Skin of body (tissue), 3 donors: ENCODE measurements at places on chromosomes 2 and 18. TPM values are rescaled to one million over a fixed set of nuclear protein-coding genes. Genes with fewer than 3 reads are reported as not detected.

DNA sequence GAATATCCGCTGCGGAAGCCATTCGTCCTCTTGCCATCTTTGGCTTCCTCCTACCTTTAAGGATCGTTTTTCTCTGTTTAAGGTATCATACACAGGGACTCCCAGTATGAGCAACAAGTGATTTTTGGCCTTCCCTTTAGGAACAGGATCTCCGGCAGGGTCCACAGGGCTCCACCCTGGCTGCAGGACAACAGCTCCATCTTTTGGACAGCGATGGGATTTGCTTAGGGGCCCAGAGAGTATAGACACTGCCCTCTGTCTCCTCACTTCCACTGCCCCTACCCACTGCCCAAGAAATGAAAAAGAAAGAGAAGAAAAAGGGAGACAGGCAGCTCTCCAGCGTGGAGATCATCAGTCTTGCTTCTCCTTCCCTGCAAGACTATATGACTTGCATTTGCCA is 224.5 kb downstream of the UXS1 start:
- no peak for DNase-seq

DNA sequence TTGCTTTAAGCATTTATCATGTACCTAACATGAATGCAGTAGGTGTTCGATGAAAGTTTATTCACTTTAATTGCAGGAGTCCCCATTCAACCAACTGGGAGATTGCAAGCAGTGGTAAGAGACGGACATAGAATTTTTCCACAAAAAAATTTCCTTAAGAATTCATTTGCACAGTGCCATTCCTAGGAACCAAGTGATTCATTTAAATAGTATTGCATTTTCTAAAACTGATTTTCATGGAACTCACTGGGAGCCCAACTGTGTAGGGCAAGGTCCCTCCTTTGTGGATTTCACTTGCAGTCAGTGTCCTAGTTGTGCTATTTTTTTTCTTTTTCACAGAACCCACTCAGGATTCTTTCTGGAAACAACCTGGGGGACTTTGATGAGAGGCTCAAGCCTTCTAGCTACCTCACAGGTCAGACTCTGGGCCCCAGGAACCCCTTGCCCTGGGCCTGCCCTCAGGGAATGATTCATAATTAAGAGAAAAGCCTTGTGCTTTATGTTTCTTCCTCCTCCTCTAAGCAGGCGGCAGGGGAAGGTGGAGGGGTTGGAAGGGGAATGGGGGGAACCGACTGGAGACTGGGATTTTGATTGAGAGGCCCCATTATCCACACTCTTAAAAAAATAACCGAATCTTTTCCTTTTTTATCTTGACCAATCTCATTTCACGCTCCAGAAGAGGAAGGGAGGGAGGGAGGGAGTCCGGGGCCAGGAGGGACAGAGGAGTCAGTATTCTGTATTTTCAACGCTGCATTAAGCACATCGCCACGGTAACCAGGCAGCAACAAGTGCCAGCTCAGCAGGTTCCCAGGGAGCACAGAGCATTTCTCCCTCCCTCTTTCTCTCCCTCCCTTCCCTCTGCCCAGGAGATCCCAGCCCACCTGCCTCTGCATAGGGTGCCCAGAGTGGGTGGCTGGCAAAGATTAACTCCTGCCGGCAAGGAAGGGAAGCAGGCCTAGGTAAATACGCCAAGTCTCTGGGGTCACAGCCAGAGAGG is 51.8 kb downstream of the PSD4 start:
- DNase-seq, result no peak

DNA sequence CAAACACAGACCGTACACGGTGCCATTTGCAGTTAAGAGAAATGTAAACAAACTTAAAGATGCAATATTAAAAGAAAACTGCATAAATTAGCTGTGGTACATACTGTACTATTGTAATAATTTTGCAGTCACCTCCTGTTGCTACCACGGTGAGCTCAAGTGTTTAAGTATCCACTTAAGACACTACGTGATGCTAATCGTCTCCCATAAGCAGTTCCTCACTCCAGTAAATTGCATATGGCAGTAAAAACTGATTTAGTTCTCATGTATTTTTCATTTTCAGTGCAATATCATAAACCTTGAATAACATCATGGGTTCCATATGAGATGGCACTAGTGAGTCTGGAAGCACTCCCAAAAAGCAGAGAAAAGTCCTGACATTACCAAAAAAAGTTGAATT is 14.4 kb downstream of the CLEC4F start:
- DNase-seq, result no peak

GRCh38 chr18:57819671-57820460 is 16.8 kb upstream of the ATP8B1 start:
- DNase-seq, result peak; percentile 10

GRCh38 chr2:85277416-85278158 is 50.2 kb downstream of the TGOLN2 start:
- peak; percentile 97 for DNase-seq

- no peak for DNase-seq
Observed at GRCh38 chr2:144213797-144214196, 306.1 kb downstream of the ZEB2 start.

Gene ALPP
- total RNA-seq, result not detected

GRCh38 chr2:118049140-118049815 is 35.4 kb upstream of the CCDC93 start:
- DNase-seq, result no peak

Gene PGAP1
- 31.5 TPM for total RNA-seq

DNA sequence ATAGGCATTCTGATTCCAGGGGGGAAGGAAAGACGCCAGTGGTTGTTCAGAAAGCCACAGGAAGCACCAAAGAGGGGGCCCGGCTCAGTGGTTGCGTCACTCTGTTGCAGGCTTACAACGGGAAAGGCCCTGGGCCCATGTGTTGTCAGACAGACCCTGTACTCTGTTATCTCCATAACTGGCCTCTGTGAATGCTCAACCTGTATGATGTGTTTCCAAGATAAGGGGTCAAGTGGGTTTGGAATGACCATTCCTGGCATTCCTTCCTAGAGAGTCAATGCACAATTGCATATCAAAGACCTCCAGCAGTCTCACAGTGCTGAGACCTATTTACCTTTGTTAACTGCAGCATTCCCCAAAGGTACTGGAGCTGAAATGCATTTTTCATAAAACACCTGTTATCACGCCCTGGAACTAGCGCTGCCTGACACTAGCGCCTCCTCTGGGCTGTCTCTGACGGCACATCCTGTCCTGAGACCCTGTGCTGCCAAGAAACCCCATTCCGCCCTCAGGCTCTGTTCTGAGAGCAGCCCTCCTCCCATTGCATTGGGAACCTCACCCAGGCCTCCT is 13.2 kb upstream of the LRRFIP1 start:
- DNase-seq, result no peak

DNA sequence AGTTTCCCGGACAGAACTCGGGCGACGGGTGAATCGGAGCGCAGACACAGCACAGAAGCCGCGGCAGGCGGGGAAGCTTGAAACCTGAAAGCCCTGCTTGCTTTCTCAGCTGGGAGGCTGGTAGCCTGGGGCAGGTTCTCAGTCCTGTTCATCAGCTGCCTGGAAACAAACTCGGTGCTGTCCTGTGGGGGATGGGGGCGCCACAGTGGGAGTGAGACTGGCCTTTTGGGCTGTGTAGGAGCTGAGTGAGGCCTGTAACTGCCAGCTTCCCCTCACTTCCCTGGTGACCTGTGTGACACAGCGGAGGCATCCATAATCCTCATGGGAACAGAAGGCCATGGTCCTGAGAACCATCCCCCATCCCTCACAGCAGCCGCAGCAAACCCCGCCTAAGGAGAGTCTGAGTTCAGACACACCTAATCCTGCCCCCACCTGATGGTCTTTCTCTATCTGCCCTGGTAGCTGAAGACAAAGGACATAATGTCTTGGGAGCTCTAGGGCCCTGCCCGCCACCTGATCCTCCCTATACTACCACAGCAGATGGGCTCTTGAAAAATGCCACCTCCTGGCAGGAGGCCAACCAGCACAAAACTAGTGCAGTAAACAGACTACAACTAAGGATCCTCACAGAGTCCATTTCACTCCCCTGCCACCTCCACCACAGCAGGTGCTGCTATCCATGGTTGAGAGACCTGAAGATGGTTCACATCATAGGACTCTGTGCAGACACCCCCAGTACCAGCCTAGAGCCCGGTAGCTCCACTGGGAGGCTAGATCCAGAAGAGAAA is 52.7 kb upstream of the LDLRAD4 start:
- DNase-seq, result no peak

Gene SCYGR4
- 0.89 TPM for total RNA-seq

GRCh38 chr2:74188696-74189095 is 9.7 kb upstream of the MTHFD2 start:
- DNase-seq, result no peak

DNA sequence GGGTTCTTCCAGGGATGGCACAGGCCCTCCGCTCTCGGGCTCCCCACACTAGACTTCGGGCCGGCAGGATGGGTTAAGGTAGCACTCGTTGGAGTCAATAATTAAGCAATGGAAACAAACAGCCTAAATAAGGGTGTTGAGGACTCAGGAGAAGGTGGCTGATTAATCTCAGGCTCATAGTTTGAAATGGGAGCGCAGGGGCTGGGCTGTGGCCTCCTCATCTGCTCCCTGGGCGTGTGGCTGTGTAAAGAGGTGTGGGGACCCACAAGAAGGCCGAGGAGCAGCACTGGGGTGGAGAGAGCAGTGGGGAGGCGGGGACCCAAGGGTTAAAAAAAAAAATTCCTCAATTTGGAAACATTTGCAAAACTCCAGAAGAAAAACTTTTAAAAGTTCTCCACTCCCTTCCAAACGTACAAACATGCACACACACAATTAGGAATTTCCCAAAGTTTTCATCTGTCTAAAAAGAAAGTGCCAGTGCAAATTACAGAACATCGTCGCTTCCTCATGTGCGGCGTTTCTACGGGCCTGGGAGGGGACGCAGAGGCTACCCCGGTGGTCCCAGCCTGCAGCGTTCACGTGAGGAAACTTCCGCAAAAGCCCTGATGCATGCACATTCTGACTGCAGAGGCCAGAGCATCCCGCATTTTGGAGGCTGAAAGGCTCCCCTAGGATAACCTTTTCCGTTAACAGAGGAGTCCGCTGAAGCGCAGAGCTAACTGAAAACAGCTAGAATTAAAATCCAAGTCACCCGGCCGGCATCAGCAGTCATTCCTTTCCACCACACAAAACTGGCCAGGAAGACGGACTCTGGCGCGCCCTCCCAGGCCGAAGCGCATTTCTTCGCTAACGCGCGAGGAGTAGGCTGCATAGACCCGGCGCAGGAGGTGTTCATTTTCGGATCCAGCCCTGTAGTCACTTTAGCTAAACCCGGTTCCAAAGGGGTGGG is 1.0 kb upstream of the TUBB6 start:
- DNase-seq, result peak; percentile 61
